ENCODE measurements at places on chromosomes 16 and 17. TPM values are rescaled to one million over a fixed set of nuclear protein-coding genes. Genes with fewer than 3 reads are reported as not detected.

Gene OR3A3
- not detected for total RNA-seq

Gene HOXB8
- not detected for total RNA-seq

Gene KRTAP9-4
- not detected for total RNA-seq

Gene KRT12
- not detected for total RNA-seq
